ENCODE measurements at places on chromosomes 2 and 18. TPM values are rescaled to one million over a fixed set of nuclear protein-coding genes. Genes with fewer than 3 reads are reported as not detected.

GRCh38 chr2:172449911-172450550, 22.6 kb downstream of the ITGA6 start:
- DNase-seq: no peak

Gene TRIM43
- total RNA-seq: not detected

DNA sequence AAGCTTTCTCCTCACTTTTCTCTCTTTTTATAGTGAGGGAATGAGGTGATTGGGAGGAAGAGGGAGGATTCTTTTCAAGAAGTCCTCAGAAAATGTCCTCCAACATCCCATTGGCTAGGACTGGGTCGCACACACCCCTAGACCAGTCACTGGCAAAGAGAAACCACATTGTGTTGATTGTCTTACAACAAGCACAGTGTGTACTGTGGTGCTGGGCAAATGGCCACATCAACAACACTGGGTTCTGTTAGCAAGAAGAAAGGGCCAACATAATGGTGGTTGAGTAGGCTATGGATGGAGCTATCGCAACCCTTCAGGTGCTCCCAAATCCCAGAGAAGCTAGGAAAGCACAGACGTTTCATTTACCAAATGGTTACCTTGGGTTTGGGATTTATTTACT, 18.7 kb upstream of the PTPN4 start:
- DNase-seq: no peak

Gene UGGT1
- total RNA-seq: 57.3 TPM
